Pancreas (tissue), 10 donors: ENCODE measurements at places on chromosomes 6 and 20. TPM values are rescaled to one million over a fixed set of nuclear protein-coding genes. Genes with fewer than 3 reads are reported as not detected.

DNA sequence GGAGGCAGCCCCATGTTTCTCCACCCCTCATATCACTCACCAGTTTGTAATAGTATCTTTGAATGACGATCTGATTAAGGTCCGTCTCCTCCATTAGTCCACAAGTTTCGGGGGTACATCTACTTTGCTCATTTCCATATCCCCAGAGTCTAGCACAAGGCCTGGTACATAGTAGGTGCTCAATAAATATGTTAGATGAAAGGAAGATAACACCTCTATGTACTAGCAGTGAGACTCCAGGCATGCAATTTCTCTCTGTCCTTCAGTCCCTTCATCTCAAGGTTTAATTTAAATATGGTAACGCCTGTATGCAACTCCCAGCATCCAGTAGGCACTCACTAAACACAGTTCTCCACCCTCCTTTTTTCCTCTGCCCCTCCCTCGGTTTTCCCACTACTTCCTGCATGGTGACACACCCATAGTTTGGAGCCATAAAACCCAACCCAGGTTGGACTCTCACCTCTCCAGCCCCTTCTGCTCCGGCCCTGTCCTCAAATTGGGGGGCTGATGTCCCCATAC lies 461 bp upstream of the HNF4A start:
- no peak for DNase-seq

GRCh38 chr6:127077886-127078285 lies 40.6 kb upstream of the RSPO3 start:
- no peak for DNase-seq

OVOL2 gene
- polyA plus RNA-seq, result 6.6 TPM

DDO gene
- polyA plus RNA-seq, result 2.2 TPM

SLC25A27 gene
- 39.0 TPM for polyA plus RNA-seq

TFAP2C gene
- polyA plus RNA-seq, result 0.49 TPM

- no peak for DNase-seq
These were observed 18.3 kb upstream of the CITED2 start for GRCh38 chr6:139392794-139393193.

DNA sequence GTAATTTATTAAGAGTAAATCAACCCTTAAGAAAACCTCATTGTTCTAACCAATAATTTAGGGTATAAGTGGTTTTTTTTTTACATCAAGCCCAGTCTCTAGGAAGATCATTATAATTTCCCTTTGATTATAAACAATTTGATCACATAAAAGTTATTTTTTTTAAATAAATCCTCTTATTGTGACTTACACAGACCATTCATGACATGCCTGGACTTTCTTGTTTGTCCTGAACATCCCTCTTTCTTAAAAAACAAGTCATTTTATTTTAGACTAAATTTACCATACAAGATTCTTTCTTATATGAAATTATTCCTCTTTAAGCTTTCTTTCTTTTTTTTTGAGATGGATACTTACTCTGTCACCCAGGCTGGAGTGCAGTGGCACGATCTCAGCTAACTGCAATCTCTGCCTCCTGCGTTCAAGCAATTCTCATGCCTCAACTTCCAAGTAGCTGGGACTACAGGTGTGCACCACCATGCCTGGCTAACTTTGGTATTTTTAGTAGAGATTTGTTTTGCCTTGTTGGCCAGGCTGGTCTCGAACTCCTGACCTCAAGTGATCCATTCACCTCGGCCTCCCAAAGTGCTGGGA lies 53.6 kb upstream of the AGPAT4 start:
- no peak for DNase-seq

- DNase-seq, result no peak
These were observed 11.5 kb upstream of the GTF2H4 start for GRCh38 chr6:30896541-30896940.

GRCh38 chr20:8331740-8332412 lies 199.8 kb downstream of the PLCB1 start:
- DNase-seq, result peak; percentile 45

TRIM40 gene
- not detected for polyA plus RNA-seq

DNA sequence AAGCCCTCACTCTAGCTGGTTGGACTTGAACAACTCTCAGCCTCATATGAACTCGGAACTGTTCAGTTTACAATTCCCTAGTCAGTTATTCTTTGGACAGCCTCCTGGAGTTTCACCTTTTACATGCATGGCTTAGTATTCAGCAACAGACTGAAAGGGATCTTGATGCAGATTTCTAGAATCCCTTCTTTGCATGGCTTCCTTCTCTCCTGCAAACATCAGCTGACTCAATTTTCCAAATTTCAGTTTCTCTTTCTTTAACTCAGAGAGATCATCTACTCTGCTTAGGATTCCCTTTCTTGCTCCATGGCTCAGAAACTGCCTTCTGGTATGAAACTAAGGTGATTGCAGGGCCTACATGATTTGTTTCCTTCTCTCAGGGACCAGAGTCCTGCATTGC lies 99.6 kb downstream of the CEP57L1 start:
- no peak for DNase-seq

- no peak for DNase-seq
These were observed 373.8 kb downstream of the GJA1 start for GRCh38 chr6:121809211-121809610.

NKX2-4 gene
- not detected for polyA plus RNA-seq

DNA sequence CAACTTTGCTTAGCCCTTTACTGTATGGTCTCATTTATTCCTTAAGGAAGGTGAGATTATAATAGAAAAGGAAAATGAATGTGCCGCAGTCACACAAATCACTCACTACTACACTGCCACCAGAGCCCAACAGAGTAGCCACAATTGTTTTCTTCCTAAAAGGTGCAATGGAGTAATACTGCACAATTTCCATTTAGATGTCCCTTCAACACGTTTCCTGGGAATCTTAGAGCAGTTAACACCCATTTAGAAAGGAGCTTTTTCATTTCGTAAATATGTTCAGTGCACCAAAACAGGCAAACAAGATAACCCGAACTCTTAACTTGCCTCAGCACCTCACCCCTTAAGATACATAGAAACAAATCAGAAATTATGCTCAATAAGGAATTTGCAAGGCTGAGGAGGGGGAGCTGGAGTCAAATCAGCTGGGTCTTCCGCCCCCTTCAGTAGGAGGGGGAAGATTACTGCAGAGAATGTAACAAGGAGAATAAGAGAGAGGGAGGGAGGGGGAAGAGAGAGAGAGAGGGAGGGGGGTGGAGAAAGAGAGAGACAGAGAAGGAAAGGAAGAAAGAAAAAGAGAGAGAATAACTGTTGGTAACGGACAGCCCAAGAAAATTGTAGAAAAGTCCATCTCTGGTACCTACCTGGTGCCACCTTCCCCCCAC lies 155.5 kb downstream of the BCAS1 start:
- DNase-seq, result no peak

GRCh38 chr6:159343709-159344108 lies 174.5 kb downstream of the FNDC1 start:
- DNase-seq, result no peak

GRCh38 chr6:72649032-72649984 lies 27.4 kb downstream of the KCNQ5 start:
- DNase-seq, result no peak

DNA sequence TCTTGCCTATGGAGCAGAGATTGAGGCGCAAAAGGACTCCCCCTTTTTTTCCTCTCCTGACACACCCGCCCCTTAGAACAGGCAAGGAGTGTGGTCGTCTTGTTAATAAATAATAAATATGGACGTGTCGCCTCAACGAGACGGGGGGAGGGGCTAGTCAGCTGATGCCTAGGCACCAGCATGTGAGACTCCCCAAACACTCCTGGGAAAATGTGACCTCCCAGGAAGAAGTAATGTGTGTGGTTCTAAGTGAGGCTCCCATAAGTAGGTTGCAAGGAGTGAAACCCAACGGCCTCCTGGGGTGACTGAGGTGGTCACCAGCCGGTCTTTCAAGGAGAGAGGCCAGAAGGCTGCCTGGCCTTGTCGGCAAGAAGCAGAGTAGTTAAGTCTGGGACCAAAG lies 1.1 kb upstream of the FAXC start:
- DNase-seq, result no peak

DNA sequence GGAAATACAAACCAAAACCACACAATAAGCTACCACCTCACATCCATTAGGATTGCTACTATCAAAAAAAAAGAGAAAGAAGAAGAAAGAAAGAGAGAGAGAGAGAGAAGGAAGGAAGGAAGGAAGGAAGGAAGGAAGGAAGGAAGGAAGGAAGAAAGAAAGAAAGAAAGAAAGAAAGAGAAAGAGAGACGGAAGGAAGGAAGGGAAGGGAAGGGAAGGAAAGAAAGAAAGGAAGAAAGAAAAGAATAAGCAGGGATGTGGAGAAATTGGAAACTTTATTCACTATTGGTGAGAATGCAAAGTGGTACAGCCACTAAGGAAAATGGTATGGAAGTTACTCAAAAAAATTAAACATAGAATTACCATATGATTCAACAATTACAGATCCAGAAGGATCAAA lies 159.9 kb downstream of the ID4 start:
- no peak for DNase-seq

- no peak for DNase-seq
These were observed 26.7 kb upstream of the TTPAL start for GRCh38 chr20:44448753-44449546.

GRCh38 chr6:158422629-158423238 lies 110.5 kb downstream of the TULP4 start:
- no peak for DNase-seq

- DNase-seq, result peak; percentile 60
These were observed 22.6 kb downstream of the B4GALT5 start for GRCh38 chr20:49690899-49691620.

- DNase-seq, result no peak
These were observed 317.5 kb downstream of the HIVEP2 start for GRCh38 chr6:142627474-142627873.

GRCh38 chr20:12434672-12435071 lies 517.0 kb downstream of the BTBD3 start:
- DNase-seq, result no peak

DNA sequence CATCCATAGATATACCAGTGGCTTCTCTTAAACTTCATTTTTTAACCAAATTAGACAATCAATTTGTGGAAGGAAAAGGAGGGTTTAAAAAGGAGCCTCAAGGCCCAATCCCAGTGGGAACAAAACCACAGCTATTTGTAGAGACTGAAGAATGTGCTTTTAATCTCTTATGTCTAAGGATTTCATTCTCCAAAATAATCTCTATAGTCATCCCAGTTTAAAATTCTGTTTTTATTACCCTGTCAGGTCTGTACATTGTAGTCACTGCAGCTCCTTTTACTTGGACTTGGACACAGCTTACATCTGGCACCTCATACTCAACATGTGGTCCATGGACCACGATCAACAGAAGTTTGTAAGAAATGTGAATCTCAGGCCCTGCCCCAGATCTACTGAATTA lies 152.1 kb upstream of the STMND1 start:
- DNase-seq, result no peak

VIP gene
- 28.1 TPM for polyA plus RNA-seq

DNA sequence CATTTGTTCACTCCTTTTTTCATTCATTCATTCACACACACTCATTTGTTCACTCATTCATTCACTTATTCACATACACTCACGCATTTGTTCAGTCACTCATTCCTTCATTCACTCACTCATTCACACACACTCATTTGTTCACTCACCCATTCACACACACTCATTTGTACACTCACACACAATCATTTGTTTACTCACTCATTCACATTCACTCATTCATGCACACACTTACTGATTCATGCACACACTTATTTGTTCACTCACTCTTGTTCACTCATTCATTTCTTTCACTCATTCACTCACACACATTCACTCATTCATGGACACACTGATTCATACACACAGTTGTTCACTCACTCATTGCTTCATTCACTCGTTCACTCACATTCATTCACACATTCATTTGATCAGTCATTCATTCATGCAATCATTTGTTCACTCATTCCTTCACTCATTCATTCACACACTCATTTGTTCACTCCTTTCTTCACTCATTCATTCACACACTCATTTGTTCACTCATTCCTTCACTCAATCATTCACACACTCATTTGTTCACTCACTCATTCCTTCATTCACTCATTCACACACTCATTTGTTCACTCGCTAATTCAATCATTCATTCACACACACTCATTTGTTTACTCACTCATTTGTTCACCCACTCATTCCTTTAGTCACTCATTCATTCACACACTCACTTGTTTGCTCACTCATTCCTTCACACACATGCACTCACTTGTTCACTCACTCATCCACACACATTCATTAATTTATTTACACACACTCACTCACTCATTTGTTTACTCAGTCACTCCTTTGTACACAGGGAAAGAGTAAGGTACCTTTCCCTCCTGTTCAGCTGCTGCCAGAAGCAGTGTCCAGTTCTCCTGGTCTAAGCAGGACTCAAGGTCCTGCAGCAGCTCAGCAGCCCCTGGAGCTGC lies 50.7 kb upstream of the BHLHE23 start:
- no peak for DNase-seq

GRCh38 chr20:44021900-44022299 lies 107.2 kb downstream of the TOX2 start:
- no peak for DNase-seq

CCN6 gene
- not detected for polyA plus RNA-seq

ZNF165 gene
- 2.8 TPM for polyA plus RNA-seq

PIGU gene
- polyA plus RNA-seq, result 20.4 TPM

DNA sequence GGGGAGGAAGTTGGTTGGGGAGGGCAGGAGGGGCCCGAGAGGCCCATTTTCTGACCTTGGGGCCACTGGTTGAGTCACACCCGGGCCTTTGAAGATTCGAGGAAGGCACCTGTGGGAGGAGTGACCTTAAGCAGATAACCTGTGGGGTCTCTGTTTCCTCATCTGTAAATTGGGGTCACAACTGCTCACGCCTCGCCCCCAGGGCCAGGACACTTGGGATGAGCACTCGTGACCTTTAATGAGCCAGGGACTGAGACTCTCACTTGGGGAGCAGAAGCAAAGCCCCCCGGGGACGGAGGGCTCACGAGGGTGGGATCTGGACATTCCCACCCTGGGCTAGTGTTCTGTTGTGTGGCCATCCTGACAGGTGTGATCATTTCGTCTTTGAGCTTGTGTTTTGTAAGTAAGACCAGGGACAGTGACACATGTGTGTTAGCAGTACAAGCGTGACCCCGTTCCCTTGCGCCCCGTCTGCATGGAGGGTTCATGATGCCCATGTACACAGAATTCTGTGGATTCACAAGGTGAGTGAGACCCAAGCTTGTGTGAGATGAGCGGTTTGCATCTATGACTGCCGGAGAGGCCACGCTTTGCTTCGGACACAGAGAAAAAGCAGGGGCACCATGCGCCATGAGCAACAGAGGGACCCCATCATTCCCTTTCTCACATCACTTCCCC lies 79.3 kb upstream of the PMEPA1 start:
- DNase-seq, result no peak

POPDC3 gene
- 0.84 TPM for polyA plus RNA-seq
